ENCODE measurements at places on chromosomes 5 and 9.

DNA sequence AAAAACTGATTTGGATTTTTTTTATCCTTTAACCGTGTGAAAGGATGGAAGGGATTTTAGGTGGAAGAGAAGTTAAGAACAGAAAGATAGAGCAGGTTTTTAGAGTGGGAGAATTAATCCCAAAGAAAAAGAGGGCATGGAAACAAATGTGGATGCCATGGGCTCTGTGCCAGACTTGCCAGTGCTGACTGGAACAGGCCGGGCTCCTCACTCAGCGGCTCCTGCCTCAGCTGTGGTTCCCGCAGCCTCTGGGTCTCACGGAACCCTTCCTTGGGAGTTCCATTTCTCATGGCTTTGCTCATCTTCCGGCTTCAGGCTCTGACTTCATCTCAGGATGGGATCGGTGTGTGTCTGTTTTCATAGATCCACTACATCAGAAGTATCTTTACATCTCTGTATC is 30.4 kb upstream of the SLC2A8 start:
- DNase-seq, result no peak

GRCh38 chr9:120538339-120538738 is 41.6 kb downstream of the CDK5RAP2 start:
- DNase-seq, result no peak

GRCh38 chr9:91261417-91261816 is 100.3 kb downstream of the AUH start:
- no peak for DNase-seq

GRCh38 chr9:92404042-92404836 is at the start of gene OGN:
TSS of gene OGN (minus strand) at chr9:92404578. CDS start at chr9:92403407, 1,171 bp downstream.
- no peak for DNase-seq

DNA sequence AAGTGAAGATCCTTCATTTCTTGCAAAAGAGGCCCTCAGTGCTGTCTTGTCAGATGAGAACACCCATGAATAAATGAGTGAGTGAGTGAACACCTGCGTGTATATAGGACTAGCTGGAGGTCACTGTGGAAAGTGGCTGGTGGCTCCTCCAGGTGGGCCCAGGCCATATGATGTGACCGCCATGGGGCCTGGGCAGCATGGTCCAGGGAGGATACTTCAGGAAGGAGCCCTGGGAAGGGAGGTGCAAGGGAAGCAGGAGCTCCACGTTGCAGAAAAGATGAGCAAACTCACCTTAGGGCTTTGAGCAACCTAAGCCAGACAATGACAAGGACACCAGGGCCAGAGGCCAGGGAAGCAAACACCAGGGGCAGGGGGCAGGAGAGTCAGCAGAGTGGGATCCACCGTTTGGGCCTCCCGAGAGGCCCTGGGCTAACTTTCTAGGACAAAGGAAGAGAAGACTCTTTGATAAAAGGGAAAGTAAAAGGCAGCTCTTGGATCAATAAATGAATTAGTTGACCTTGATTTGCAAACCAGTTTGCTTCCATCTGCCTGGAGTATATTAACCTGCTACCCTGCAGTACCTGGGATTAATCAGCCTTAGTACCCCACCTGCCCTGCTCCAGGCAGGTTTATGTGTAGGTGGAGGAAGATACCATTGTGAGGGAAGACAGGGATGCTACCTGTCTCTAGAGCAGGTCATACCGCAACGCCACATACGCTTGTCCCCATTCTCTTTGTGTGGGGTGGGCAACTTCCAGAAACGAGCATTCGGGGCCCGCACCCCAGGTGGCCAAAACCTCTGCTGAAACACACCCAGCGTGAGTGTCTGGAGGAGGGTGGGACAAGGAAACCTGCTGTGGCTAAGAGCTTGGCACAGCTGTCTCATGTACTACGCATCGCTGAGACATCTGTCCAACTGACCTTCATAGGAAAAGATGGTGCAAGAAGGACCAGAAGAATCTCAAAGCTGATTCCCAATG is 51.4 kb upstream of the OLFM1 start:
- DNase-seq, result no peak

DNA sequence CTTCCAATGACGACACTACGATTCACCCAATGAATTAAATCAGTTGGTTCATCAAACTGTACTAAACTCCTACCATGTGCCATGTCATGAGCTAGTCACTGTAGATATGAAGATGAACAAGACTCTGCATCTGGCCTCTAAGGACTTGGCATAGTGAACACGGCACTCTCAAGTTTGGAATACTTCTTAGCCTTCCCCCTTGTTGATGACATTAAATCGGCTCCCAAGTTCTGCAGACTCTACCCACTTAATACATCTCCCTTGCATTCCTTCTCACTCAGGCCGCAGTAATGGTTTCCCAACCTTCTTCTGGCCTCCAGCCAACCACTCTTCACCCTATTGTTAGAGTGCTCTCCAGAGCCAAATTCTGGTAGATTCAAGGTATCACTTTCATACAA is 184.7 kb downstream of the MAPKAP1 start:
- no peak for DNase-seq

GRCh38 chr9:24572406-24572805 is 26.7 kb upstream of the IZUMO3 start:
- DNase-seq, result no peak

DNA sequence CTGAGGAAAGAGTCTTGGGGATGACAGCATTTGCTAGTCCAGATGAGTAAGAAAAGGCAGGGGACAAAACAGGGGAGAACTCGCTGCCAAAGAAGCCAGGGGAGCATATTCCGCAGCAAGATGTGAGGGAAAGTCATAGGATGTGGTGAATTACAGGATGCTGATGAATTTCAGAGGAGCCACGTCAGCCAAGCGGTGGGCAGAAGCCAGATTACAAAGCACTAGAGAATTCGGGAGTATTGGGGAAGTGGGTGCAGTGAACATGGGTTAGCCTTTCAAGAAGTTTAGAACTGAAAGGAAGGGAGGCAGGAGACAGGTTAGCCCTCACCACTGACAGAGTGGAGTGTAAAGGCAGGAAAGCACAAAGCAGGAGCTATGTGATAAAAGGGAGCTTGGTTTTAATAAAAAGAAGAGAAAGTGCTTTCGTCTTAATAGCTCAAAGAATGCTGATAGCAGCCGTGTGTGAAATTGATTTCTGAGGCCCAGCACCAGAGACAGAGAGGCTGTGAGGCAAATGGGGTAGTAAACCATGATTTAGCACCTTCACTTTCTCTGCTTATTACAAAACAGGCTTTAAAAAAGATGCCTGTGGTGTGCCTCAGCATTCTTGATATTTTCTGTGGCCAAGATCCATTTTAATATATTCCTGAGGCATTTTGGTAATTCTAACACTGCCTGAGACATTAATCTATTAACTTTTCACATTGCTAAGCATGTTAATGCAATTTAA is 16.9 kb downstream of the ADAMTSL1 start:
- DNase-seq, result no peak

- no peak for DNase-seq
These were observed 614.5 kb downstream of the MAT2B start for GRCh38 chr5:164119806-164120447.

DNA sequence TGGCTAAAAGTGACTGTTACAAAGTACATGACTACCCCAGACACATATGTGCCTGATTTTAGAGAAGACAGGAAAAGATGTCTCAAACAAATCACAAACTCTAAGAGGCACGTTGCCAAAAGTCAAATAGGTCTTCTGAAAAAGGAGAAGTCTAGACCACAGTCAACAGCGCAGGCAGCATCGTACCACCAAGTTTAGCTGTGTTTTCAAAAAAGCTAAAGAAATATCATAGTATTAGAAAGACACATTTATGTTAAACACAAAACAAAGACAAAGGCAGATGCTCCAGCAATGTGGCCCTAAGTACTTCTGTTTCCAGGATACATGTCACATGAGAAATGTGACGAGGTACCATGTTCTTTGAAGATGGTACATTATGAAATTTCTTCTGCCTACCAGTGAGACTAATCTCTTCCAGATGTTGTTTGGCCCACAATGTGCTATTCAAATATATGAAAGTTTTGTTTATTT is 43.5 kb downstream of the LPAR1 start:
- DNase-seq, result no peak

GRCh38 chr5:97231025-97231636 is 48.1 kb upstream of the RIOK2 start:
- DNase-seq, result no peak

GRCh38 chr5:37667846-37668245 is 172.0 kb downstream of the GDNF start:
- no peak for DNase-seq

DNA sequence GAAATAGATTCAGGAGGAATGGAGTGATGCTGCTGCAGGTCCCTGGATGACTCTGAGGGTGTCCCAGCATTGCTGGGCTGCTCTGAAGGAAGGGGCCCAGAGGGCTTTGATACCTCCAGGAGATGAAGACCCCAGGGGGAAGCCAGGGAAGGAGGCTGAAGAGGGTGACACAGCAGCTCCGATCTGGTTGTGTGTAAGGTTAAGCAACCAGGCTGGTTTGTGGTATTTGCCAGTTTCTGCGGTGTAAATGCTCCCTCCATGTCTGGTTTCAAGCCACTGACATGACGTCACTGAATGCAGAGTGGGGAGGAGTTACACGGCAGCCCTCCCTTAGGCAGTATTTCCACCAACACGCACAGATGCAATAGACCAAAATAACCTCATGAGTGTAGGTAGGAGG is 40.0 kb upstream of the ORM1 start:
- no peak for DNase-seq

DNA sequence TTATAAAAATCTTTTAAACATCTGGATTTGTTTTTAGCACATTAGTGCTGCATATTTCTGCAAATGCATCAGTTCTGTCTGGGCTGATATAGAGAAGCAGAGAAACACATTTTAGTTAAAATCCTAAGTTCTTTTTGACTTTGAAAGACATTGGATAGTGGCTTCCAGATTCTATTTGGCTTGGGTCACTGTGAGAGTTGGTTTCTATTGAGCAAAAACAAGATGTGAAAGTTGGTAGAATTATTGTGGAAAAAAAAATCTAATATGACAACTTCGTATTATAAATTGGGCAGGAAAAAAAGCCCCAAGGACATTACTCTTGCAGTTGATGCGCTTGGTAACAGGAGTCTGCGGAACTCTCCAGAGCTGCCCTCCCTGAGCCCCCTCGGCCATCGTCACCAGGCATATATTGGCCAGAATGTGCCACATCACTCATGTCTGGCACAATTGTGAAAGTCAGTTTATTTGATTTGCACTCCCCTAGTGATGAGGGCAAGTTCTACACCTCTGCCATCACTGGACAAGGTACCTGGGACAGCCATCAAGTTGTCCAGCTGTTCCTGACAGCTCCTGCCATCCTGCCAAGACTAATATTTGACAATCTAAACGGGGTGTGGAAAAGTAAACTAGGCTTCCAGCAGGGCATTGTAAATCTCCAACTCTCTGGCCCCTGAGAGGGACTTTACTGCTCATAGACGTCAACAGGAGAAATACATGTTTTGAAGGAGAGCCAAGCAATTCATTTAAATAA is 334.5 kb downstream of the TENT4A start:
- DNase-seq, result no peak

- no peak for DNase-seq
These were observed 117.9 kb upstream of the PRDM9 start for GRCh38 chr5:23389291-23390101.

GRCh38 chr5:40191150-40191549 is 488.6 kb upstream of the PTGER4 start:
- no peak for DNase-seq

DNA sequence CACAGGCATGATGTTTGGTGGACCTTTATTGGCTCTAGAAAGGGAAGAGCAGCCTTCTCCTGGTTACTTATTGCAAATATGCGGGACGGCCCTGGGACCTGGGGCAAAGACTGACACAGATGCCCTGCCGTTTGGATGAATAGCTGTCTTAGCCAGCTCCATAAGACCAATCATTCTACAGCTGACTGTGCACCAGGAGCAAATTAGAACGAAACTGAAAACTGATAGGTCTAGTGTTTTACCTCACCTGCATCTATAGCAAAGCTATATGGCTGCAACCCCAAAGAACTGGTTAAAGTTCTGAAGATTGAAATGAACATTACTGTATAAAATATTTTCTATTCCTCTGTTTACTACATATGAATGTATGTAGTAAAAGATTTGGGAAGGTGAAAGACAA is 34.2 kb upstream of the BNC2 start:
- DNase-seq, result no peak

- DNase-seq, result no peak
These were observed 766.9 kb upstream of the ADAMTS16 start for GRCh38 chr5:4373051-4373820.

DNA sequence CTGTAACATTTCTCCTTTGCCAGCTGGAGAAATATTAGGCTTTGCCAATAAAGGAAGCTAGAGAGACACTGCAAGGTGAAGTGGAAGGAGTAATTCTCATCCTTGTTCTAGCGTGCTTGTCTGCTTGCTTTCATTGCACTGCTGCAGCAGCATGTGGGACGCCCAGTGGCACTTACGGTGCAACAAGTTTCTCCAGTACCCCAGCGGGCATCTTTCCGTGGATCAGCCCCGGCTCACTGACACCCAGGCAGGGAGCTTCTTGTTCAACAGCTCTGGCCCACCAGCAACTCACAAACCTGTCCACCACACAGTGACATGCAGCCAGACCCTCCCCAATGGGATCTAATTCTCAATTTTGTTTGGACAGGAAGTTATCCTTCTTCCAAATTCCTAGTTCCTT is 233.2 kb downstream of the GLIS3 start:
- DNase-seq, result no peak

GRCh38 chr9:127280880-127281660 is 16.5 kb downstream of the GARNL3 start:
- DNase-seq, result no peak

- no peak for DNase-seq
These were observed 501.6 kb upstream of the TYRP1 start for GRCh38 chr9:12191630-12192029.

- DNase-seq, result no peak
These were observed 65.4 kb upstream of the STK32A start for GRCh38 chr5:147169399-147169798.

DNA sequence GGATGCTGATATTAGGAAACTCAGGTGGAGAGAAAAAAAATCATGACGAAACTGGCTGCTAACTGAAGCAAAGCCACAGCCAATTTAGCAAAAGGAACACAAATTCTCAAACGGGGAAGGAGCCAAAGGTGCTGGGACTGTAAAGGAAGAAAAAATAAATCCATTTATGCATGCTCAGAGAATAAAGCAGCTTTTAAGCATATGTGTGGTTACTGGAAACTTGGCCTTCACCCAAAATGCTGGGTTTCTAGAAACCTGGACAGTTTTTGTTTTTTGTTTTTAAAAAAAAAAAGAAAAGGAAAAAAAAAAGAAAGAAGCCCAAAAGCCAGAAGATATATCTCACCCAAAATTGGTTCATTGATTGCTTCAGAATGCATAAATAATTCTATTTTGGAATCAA is 8.0 kb downstream of the WHRN start:
- no peak for DNase-seq

DNA sequence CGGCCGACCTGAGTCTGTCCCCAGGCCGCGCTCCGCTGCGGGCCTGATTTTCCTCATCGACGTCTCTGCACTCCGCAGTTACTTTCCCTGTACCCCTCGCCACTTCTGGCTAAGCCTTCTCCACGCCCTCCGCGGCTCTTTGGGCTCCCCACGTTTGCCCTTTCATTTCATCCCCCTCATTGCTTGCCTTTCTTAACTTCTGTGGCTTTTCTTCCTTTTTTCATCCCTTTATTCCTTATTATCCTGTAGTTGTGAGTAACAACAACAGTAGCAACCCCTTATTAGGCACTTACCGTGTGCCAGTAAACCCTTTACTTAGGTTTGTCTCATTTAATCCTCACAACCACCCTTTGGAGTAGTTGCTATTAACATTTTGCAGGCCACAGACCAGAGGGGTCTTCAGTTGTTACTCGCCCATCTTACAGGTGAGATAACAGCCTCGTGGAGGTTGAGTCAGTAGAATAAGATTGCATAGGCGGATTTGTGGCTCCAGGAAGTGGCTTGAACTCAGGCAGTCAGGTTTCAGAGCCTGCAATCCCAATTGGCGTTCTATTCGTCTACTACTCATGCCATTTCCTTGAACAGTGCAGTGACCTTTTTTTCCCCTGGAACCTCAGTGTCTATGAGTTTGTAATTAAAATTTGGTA is 724 bp downstream of the TCERG1 start:
- DNase-seq, result no peak

Data from activated T-helper 1 cell treated with anti-CD3 and anti-CD28 coated beads, Interleukin-2, amount 50 U/mL, for 16 hours (primary cell).